ENCODE measurements at places on chromosomes 16 and 17. TPM values are rescaled to one million over a fixed set of nuclear protein-coding genes. Genes with fewer than 3 reads are reported as not detected.

- no peaks in the 10 kb centered on the region for H3K4me1 ChIP-seq
- DNase-seq: no peak
These were observed 29.1 kb downstream of the NLRP1 start for GRCh38 chr17:5555254-5555653.

Gene ODAD4
- 2.1 TPM for total RNA-seq

Gene CA5A
- total RNA-seq: not detected

DNA sequence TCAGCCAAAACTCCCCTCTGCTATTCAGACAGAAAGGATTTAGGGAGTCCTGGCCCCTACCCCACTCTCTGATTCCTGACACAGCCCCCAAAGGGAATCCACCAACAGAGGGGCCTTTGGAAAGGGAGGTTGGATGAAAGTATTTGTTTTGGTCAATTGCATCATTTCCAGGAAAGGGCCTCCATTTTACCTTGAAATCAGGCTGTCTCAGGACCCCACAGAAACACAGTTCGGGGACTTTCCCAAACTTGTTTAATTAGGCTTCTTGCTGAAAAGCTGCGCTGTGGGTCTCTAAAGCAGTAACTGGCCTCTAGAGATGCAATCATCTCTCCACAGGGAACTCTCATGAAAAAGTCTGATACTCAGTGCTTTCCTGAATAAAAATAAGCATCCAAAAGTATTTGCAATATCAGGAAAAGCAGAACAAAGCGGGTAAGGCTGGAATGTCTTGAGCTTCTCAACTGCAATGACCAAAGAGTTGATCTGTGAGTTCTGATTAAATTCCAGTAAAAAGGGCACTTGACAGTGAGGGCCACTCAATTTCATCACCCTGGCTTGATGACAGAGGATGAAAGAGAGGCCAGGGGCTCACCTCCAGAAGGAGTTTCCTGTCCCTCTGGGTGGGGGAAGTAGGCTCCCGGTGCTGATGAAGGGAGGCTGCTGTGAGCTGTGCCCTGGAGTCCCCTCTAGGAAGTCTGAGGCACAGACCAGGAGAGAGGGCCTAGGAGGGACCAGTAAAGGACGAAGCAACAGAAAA, 36.3 kb downstream of the LYRM9 start:
- no peak for DNase-seq
- H3K4me3 ChIP-seq: no peak overlapping the region

DNA sequence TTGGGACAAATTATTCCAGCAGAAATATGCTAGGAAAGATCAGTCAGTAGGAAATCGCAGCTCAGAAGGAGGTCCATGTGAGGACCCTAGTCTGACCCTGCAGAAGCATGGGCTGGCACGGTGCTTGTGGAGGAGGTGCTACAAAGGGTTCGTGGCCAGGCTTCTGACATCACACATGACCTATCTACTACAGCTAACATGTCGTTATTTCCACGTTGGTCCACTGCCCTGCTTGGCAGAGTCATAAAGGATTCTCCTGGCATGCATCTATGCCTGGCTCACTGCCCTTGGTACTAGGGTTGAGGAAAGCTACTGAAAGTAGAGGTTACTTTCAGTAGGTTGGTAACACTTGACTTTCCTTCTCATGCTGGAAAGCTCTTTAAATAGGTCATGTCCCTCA, 118.1 kb upstream of the SHISA6 start:
- H3K4me3 ChIP-seq: no peak overlapping the region
- no peak overlapping the region for H3K27ac ChIP-seq
- no peaks in the 10 kb centered on the region for H3K27me3 ChIP-seq
- H3K4me1 ChIP-seq: no peaks in the 10 kb centered on the region

DNA sequence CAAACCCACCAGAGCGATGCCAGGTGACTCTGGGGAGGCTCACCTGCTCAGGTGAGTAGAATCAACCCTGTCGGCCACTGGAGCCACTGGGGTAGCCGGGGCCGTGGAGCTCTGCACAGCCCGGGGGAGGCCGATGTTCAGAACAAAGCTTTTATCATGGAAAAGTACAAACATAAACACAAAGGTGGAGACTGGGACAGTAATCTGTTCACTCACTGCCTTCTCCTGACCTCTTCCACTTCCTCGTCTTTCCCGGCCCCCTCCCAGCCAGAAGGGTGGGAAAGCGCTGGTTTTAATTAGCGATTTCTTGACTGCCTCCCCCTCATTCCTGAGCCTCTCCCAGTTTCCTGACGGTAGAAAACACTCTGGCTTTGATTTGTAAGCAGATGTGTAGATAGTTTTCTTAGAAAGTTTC, 9.8 kb upstream of the TEX19 start:
- no peak for DNase-seq
- no peak overlapping the region for H3K27ac ChIP-seq
- H3K36me3 ChIP-seq: no peaks in the 10 kb centered on the region
- no peaks in the 10 kb centered on the region for H3K4me1 ChIP-seq
- H3K4me3 ChIP-seq: no peak overlapping the region

Gene KRT39
- total RNA-seq: not detected

- H3K27me3 ChIP-seq: no peaks in the 10 kb centered on the region
- no peak overlapping the region for H3K4me3 ChIP-seq
- no peak overlapping the region for H3K27ac ChIP-seq
- H3K36me3 ChIP-seq: no peaks in the 10 kb centered on the region
- no peaks in the 10 kb centered on the region for H3K4me1 ChIP-seq
These were observed 11.5 kb upstream of the PRSS54 start for GRCh38 chr16:58306327-58306726.

- no peak overlapping the region for H3K27ac ChIP-seq
- H3K36me3 ChIP-seq: peaks cover 91% of the 10 kb centered on the region
- DNase-seq: no peak
- no peak overlapping the region for H3K4me3 ChIP-seq
These were observed 99.2 kb upstream of the ZNF750 start for GRCh38 chr17:82938873-82939620.

DNA sequence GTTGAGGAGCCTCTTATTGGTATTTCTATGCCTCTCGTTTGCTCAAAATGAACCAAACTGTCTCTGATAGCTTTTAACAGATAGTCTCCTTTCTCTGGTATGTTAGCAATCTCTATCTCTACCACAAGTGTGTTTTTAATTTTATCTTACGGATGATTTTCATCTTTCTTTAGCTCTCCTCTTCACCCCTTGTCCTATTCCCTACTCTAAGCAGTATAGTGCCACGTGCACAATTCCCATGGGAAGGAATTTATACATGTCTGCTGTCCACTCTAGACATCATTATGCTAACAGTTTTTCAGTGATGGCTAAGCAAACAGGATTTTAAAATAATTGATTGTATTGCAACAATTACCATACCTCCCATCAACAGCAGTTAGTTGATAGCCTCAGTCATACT, 177.3 kb downstream of the CYB561 start:
- H3K4me3 ChIP-seq: no peak overlapping the region
- DNase-seq: no peak
- no peaks in the 10 kb centered on the region for H3K36me3 ChIP-seq
- no peaks in the 10 kb centered on the region for H3K4me1 ChIP-seq
- H3K27ac ChIP-seq: no peak overlapping the region

Gene SCARF1
- 2.1 TPM for total RNA-seq

DNA sequence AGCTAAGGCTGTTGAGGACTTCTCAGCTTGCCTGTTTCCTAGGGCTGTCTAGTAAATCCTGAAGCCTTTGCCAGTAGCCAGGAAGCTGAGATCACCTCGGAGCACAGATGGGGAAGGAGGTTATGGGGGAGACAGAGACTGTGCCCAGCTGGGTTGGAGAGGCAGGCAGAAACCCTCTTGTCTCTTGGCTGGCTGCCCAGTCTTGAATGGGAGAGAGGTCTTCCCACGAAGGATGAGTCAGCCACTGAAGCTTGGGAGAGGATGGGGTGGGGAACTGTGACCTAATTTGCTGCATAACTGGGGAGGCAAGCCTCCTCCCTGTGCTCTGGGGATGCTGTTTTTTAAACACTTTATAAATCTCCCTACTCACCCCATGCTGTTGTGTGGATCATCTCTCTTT, 69.8 kb downstream of the SHISA9 start:
- H3K27me3 ChIP-seq: no peaks in the 10 kb centered on the region
- H3K27ac ChIP-seq: no peak overlapping the region
- no peaks in the 10 kb centered on the region for H3K36me3 ChIP-seq

DNA sequence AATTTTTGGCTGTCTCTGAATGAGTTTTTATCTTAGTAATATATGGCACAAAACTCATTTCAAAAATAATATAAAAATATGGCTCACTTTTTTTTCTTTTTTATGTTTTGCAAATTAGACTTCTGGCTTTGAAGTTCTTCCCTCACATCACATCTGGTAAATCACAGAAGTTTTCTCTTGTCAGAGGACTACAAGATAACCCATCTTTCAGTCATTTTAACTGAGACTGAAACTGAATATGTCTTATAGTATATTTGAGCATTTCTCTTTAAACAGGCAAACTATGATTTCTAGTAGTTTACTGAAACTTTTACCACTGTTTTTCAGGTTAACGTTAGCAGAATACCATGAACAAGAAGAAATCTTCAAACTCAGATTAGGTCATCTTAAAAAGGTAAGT, 51.1 kb upstream of the MRC2 start:
- H3K4me3 ChIP-seq: no peak overlapping the region
- H3K36me3 ChIP-seq: peaks cover 62% of the 10 kb centered on the region
- no peaks in the 10 kb centered on the region for H3K4me1 ChIP-seq
- DNase-seq: no peak
- no peaks in the 10 kb centered on the region for H3K27me3 ChIP-seq
- no peak overlapping the region for H3K27ac ChIP-seq

Gene TBC1D3G
- not detected for total RNA-seq

Gene ABCA10
- total RNA-seq: not detected

Data from H9 (cell line).